ENCODE measurements at places on chromosomes 4 and X.

- DNase-seq = no peak
Observed at GRCh38 chrX:7158468-7158990, 10.6 kb upstream of the PUDP start.

DNA sequence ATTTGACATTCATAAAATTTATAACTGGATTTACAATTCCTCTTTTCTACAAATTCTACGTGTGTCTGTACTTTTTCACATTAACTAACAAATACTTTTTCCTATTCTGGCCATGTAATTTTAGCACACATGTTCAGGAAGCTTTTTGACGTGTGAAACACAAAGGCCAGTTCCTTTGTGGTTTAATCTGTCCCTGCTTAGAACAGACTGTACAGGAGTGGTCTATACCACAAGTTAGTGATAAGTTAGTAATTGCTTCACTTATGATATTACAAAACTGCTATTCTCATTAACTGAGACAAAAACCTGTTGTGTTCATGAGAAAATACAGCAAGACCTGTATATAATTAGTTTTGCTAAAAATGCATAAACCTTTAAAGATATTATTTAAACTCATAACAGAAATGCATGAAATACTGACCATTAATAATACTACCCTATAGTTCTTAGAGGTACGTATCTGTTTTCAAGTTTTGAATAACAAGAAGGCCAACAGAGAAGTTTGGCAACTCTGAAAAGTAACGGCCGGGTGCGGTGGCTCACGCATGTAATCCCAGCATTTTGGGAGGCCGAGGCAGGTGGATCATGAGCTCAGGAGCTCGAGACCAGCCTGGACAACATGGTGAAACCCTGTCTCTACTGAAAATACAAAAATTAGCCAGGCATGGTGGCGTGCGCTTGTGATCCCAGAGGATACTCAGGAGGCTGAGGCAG is 13.7 kb upstream of the AREG start:
- no peak for DNase-seq

GRCh38 chr4:33357121-33357520 is 2637.0 kb downstream of the PCDH7 start:
- DNase-seq = no peak

GRCh38 chr4:135277980-135278315 is 1076.4 kb upstream of the PABPC4L start:
- no peak for DNase-seq

DNA sequence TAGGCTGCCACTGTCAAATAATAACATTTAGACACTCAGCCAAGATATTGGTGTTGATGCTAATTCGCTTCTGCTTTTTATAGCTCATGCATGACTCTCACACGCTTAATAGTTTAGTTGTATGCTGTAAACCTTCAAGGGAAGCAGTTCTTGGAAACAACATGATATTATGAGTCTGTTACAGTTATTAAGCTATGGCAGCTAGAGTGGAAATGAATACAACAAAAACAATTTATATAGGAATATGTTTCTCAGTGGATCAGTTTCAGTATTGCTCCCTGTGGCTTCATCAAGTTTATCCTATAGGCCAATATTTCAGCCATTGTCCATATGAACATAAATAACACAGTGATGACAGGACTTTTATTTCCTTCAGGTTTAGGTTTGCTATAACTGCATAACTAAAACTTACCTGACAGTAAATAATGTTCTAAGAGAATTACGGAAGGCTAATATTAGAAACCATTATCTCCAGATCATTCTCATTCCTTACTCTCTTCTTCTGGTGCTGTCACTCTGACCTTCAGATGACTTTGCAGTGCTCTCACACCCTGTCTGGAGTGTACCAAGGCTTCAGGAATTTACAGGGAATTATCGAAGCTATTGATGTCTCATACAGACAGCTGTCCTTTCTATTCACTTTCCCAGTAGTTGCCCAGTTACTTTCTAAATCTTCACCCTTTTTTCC is 555.0 kb downstream of the ANKRD50 start:
- DNase-seq = no peak

DNA sequence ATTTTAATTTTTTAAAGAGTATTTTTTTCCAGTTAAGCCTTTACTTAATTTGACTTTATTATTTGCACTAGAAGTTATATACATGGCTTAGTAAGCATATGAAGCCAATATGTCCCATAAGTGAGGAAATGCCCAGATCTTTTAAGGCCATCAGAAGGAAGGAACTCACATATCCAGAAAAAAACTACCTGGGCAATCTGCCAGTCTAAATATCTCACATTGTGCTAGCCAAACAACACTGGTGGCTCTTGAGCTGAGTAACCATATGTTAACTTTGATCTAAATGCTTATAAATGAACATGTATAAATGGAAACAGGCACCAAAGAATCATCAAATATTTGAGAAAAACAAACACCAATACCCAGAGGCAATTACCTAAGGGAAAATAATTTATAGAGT is 138.6 kb upstream of the APOOL start:
- no peak for DNase-seq

DNA sequence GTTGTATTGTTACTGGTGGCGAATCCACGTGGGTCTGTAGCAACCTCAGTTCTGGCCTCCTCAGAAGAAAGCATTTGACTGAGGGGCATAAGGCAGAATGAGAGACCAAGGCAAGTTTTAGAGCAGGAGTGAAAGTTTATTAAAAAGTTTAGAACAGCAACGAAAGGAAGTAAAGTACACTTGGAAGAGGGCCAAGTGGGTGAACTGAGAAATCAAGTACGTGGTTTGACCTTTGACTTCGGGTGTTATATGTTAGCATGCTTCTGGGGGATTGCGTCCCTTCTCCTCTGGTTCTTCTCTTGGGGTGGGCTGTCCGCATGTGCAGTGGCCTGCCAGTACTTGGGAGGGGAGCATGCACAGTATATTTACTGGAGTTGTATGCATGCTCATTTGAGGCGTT is 232.7 kb upstream of the GATB start:
- DNase-seq = no peak

GRCh38 chr4:1195109-1195671 is 22.8 kb upstream of the SPON2 start:
- no peak for DNase-seq

GRCh38 chrX:92209936-92210335 is 430.8 kb downstream of the PCDH11X start:
- no peak for DNase-seq

- no peak for DNase-seq
Observed at GRCh38 chr4:38562751-38563198, 101.2 kb upstream of the KLF3 start.

DNA sequence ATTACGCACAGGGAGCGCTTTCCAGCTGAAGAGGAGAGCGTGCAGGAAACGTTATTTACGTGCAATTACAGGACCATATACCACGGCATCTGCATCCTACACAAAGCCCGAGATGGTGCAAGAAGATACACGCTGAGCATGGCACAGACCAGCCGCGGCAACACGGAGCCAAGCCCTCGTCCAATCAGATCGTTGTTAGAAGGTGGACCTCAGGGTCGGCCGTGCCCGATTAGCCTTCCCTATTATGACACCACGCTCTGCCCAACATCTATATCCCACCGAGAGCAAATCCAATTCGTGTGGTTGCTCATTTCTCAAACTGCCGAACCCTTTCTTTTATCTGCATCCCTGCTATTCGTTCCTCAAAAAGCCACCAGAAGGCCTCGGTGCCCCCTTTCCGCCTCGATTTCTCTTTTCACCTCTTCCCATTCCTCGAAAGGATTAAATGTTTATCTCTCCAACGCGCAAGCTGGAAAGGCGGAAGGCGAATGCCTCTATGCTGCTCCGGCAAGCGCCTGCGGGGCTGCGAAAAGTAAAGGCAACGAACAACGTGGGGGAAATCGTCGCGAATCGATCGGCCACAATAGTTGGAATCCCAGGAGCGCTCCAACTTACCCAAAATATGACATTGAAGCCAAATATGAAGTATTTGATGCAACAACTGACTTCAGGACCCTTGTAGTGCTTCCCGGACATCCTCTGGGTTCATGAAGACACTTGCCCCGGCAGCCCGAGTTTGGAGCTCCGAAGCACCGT is 702 bp downstream of the TSPAN5 start:
- DNase-seq = no peak

DNA sequence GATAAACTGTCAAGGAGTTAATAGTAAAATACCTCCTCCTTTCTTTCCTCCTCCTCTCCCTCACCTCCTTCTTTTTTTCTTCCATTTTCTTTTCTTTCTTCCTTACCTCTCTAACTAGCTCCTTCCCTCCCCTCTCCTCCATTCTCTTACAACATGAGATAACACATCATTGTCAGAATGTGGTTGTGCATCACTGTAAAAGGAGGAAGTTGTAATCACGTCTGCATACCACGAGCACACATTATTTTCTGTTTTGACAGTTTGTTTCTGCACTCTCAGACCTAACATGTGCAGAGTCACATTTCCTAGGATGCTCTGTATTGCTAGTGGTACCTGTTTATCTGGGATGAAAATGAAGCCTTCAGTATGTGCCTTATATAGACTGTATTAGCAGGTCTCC is 9.1 kb downstream of the SLIT2 start:
- DNase-seq = no peak

GRCh38 chr4:41150401-41150800 is 63.9 kb downstream of the APBB2 start:
- DNase-seq = no peak

- no peak for DNase-seq
Observed at GRCh38 chr4:183873409-183874185, 31.5 kb upstream of the STOX2 start.

DNA sequence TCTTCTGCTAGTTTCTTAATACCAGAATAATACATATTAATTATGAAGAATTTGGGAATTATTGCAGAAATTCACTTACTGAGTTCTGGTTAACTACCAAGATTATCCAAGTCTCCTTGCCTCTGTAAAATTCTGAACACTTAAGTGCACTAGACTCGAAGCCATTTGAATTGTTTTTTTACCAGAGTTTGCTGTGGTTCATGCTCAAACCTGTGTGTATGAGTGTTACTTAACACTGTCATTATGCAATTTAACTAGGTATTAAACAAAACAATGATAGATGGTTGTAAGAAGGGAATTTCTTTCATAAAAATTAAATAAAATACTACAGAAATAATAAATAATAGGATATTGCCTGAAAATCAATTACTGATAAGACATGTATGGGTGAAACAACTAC is 145.6 kb upstream of the FAT4 start:
- DNase-seq = no peak

DNA sequence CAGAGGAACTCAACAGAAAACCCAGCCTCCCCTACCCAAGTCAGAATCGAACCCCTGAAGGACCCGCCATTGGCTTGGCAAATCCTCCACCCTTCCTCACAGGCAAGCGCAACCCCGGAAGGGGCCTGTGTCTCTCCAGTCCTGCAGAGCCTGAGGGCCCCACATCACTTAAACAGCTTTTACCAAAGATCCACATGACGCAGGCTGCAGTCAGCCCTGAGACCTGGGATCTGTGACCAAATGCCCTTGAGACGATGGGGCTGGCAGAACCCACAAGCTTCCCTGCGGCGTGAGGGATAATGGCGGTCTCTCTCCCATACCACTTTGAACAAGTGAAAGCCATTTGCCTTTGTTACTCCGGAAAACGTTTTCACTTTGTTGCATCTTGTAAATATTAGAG is 54.9 kb downstream of the ACOX3 start:
- no peak for DNase-seq

- DNase-seq = no peak
Observed at GRCh38 chr4:80070880-80071603, 2.0 kb downstream of the ANTXR2 start.

GRCh38 chr4:72365981-72366380 is 203.0 kb downstream of the ADAMTS3 start:
- no peak for DNase-seq

GRCh38 chr4:52612341-52612740 is 46.8 kb downstream of the USP46 start:
- no peak for DNase-seq

- DNase-seq = no peak
Observed at GRCh38 chr4:113908829-113909228, 70.6 kb downstream of the ARSJ start.

GRCh38 chr4:14827111-14827510 is 175.2 kb upstream of the CPEB2 start:
- no peak for DNase-seq

DNA sequence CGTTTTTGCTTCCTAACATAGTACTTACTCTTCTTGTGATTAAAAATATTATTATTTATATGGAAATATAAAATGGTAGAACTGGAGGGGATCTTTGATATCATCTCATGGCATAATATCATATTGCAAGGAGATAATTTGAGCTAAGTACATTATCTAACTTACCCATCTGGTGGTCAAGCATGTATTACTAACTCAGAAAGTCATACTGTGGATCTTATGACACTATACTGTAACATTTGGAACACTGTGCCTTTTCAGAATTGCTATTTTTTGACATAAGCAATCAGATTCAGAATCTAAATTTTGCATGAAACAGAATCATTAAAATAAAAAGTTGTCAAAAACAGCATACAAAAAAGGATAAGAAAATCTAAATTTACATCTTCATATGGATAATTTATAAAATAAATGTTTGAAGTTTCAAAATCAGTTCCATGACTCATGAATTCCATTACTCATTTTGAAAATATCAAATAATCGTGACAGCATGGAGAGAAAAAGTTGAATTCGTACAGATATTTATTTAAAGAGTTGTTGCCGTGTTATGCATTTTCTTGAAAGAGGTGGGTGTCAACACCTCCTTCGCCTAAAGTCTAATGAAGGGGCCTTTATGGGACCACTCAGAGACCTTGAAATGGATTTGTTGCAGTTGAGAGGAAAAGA is 928.1 kb downstream of the PDHA2 start:
- no peak for DNase-seq

- no peak for DNase-seq
Observed at GRCh38 chrX:7083468-7084396, 63.8 kb upstream of the STS start.

DNA sequence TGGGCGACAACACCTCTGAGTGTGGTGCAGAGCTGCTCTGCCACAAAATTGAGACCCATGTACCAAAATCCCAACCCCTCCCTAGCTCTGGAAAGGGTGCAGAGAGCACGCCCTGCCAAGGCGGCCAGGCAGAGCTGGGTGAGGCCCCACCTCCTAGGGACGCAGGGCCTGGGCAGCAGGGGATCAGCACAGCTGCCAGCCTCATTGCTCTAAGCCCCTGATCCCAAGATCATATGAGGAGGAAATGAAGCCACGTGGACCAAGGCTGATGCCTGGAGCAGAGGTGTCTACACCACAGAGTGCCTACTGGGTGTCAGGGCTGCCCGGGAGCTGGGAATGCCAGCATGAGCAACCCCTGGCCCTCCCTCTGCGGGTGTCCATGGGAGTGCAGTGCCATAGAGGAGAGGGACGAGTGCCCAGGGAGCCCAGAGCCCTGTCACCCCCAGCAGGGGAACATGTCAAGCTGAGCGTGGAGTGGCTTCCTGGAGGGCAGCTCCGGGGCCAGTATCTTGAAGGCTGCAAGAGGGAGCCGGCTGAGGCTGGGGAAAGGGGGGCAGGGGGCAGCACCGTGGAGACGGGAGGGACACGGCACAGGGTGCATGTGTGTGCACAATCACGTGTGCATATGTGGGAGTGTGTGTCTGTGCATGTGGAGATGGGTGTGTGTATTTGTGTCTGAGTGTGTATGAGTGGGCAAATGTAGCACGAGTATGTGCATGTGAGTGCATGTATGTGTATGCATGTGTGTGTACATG is 63.9 kb upstream of the PSAPL1 start:
- no peak for DNase-seq
